ENCODE measurements at places on chromosomes 12 and 14.

- DNase-seq, result no peak
Measured at GRCh38 chr12:127133675-127134335, 1133.2 kb upstream of the TMEM132C start.

GRCh38 chr14:53951627-53952303 is 4.9 kb downstream of the BMP4 start:
- DNase-seq, result no peak

- no peak for DNase-seq
Measured at GRCh38 chr14:95507701-95508103, 8.7 kb downstream of the SYNE3 start.

DNA sequence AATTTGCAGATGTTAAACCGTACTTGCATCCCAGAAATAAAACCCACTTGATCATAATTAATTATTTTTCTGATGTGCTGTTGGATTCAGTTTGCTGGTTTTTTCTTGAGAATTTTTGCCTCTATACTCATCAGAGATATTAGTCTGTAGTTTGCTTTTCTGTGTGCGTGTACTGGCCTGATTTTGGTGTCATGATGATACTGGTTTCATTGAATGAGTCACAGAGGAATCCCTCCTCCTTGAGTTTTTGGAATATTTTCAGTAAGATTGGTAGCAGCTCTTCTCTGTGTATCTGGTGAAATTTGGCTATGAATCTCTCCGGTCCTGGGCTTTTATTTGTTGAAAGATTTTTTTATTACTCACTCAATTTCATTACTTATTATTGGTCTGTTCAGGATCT is 100.4 kb upstream of the PMCH start:
- no peak for DNase-seq

DNA sequence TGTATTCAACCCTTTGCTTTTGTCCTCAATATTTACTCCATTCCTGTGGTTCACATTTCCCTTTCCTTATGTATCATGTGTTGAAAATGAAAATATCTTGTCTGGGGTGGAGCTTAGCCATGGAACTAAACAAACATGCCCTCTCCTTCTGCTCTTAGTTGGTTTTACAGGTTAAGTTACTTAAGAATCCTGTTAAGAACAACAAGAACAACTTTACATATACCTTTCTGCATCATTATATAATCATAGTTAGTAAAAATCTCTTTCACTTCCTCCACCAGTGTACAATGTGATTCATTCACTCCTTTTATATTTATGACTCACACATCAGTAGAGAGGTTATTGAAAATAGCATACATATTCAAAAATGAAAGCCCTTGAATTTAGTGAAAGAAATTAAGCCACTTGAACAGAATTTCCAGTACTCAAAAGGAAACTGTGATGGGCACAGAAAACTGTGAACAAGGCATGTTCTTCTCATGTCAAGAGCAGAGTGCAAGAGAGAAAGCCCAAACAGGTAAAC is 307.7 kb downstream of the CCDC91 start:
- no peak for DNase-seq

DNA sequence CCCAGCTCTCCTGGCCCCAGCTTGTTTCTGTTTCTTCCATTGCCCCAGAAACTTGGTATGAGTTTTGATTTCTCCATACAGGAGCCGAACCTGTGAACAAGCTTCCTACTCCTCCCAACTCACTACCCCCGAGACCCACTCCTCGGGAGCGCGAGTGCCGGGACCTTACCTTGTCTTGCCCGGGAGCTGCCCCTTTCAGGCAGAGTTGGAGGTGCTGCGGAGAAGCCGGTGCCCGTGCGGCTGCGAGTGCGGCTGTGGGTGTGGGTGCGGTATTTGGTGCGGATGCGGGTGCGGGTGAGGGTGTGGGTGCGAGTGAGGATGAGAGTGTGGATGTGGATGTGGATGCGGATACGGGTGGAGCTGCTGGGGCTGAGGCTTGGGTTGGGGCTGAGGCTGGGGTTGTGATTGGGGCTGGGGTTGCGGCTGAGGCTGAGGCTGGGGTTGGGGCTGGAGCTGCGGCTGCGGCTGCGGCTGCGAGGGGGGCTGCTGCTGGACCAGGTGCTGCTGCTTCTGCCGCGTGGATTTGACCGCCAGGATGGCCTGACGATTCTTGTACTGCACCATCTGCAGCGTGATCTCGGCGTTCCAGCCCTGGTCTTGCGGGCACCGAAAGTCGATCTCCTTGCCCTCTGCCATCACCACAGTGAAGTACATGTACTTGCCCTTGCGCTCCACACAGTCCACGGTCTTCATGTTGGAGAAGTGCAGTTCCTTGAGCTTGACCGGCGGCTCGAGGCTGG is 1.1 kb downstream of the PHLDA1 start:
- DNase-seq, result no peak

- DNase-seq, result no peak
Measured at GRCh38 chr14:96616161-96616721, 114.1 kb downstream of the PAPOLA start.

Data from mesothelial cell of epicardium (in vitro differentiated cells).